ENCODE measurements at places on chromosomes 6 and 20. TPM values are rescaled to one million over a fixed set of nuclear protein-coding genes. Genes with fewer than 3 reads are reported as not detected.
A peak's percentile ranks its signal among the peaks of the same experiment; 100 is the strongest.

- H3K4me3 ChIP-seq = no peak overlapping the region
- H3K4me1 ChIP-seq = peaks cover 9% of the 10 kb centered on the region
- H3K36me3 ChIP-seq = no peaks in the 10 kb centered on the region
- H3K27me3 ChIP-seq = no peaks in the 10 kb centered on the region
These were observed 6.7 kb downstream of the TAF4 start for GRCh38 chr20:62058941-62059340.

DNA sequence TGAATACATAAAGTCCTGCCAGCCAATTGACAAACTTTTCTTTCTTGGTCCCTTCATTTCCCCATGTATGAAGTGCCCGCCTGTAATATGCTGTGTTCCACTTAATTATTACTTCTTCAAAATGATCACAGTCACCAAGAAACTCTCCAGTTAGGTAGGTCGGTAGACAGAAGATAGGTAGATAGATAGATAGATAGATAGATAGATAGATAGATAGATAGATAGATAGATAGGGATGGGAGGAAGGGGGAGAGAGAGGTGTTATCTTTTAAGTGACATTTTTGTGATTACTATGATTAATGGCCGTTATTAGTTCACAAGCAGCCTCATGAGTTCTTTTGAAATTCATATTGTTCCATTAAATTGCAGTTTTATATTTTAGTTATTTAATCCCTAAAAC lies 79.5 kb upstream of the TPD52L1 start:
- no peak overlapping the region for H3K4me3 ChIP-seq
- no peak for DNase-seq
- H3K36me3 ChIP-seq = no peaks in the 10 kb centered on the region
- H3K27ac ChIP-seq = no peak overlapping the region
- H3K27me3 ChIP-seq = no peaks in the 10 kb centered on the region

DNA sequence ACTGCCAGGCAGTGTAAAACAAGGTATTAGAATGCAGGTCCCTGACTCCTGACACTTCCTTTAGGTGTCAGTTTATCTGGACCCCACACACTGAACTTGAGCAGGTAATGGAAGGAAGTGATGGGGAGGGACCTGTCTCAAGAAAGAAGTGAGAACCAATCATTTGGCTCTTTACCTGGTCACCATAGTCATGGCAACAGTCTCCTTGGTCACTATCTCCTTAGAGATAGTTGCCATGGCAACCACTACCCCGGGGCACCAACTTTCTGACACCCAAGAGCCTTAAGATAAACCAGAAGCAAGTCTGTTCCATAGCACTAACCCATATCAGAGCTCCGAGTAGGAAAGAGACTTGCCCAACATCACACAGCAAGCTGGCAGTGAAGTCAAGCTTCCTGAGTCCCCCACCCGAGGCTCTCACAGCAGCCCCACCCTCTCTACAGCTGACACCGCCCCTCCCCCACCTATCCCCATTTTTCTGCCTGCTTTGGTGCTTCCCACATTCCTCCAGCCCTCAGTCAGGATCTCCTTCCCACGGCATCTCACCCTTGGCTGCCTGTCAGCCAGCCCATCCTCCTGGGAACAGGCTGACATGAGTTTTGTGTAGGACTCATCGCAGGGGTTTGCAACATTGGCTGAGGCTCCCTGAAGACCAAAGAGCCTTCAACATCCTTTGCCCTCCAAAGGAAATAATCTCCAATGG lies 16.3 kb upstream of the HM13 start:
- H3K27ac ChIP-seq = no peak overlapping the region
- H3K4me1 ChIP-seq = peaks cover 11% of the 10 kb centered on the region
- H3K4me3 ChIP-seq = no peak overlapping the region
- H3K27me3 ChIP-seq = peaks cover 3% of the 10 kb centered on the region
- no peaks in the 10 kb centered on the region for H3K36me3 ChIP-seq

DNA sequence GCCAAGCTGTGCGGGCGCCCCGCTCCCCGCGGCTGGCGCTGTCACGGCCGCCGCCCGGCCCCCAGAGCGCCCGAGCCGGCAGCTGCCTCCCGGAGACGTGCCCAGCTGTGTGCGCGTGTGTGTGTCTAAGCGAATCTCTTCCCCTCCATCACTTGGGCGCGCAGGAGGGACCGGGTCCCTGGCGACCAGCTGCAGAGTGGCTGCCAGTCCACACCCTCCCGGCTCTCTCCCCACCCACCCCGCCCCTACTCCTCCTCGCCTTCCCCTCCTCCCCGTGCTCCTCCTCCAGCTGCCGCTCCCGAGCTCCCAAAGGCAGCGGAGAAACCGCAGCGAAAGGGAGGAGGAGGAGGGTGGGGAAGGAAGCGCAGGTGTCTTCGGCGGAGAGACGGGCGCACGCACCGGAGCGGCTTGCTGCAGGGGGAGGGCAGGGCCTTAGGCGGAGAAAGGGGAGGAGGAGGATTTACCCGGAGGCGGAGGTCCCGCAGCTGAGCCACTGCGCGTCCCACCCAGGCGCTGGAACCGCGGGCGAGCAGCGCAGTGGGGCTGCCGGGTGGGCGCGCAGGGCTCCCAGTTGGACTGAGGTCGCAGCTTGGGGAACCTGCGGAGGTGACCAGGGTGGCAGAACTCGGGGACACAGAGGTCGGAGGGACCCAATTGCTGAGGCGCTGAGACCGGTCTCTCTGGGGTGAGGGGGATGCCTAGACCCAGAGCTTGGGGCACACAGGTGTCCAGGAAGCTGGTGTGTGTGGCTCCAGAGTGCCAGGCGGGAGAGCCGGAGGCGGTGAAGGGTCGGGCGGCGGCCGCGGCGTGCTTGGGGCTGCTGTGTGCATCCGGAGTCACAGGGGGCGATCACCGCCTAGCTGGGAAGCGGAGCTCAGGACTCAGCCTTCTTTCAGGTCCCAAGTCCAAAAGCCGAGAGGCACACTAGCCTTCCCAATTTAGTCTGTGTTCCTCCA lies at the start of gene HS3ST5:
Gene HS3ST5, minus strand, starts transcription at position 198 of the 956 bp plus-strand sequence. CDS start 280,178 bp downstream, outside the sequence.
- H3K4me1 ChIP-seq = no peaks in the 10 kb centered on the region
- peak within 1 kb of the TSS; percentile 55 for H3K4me3 ChIP-seq
- H3K36me3 ChIP-seq = no peaks in the 10 kb centered on the region
- H3K27ac ChIP-seq = no peak within 1 kb of the TSS

GRCh38 chr6:154996841-154997311 lies 1.8 kb downstream of the TIAM2 start:
- no peak overlapping the region for H3K4me3 ChIP-seq
- no peak overlapping the region for H3K27ac ChIP-seq
- no peaks in the 10 kb centered on the region for H3K4me1 ChIP-seq
- H3K36me3 ChIP-seq = no peaks in the 10 kb centered on the region

DNA sequence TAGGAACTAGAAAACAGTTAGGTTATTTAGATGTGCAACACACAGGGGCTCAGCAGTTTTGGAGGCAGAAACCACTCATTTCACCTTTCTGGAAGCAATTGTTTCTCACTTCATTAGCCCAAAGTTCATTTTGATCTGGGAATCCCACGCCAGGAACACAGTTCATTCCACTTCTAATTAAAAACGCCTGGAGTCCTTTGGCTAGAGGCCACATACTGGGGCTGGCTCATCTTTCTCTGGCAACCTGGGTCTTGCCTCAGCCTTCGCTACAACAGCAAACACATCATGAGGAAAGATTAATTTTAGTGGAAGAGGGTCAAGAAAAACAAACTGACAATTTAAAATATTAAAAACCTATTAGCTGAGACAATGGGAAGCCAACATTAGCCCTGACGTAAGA lies 69.7 kb downstream of the RFPL4B start:
- no peaks in the 10 kb centered on the region for H3K27me3 ChIP-seq
- no peaks in the 10 kb centered on the region for H3K4me1 ChIP-seq
- peak; percentile 54 for DNase-seq

GRCh38 chr6:130814506-130814905 lies 12.7 kb upstream of the SMLR1 start:
- no peak overlapping the region for H3K27ac ChIP-seq
- no peaks in the 10 kb centered on the region for H3K4me1 ChIP-seq
- H3K36me3 ChIP-seq = no peaks in the 10 kb centered on the region
- no peak overlapping the region for H3K4me3 ChIP-seq
- DNase-seq = no peak
- H3K27me3 ChIP-seq = no peaks in the 10 kb centered on the region

GRCh38 chr6:53220605-53221004 lies 72.0 kb upstream of the GCM1 start:
- H3K36me3 ChIP-seq = no peaks in the 10 kb centered on the region
- no peaks in the 10 kb centered on the region for H3K27me3 ChIP-seq
- DNase-seq = no peak
- H3K4me1 ChIP-seq = no peaks in the 10 kb centered on the region
- no peak overlapping the region for H3K27ac ChIP-seq

GRCh38 chr20:1309439-1309847 lies 19.5 kb downstream of the SDCBP2 start:
- no peak for DNase-seq
- H3K4me3 ChIP-seq = no peak overlapping the region
- no peaks in the 10 kb centered on the region for H3K4me1 ChIP-seq
- H3K36me3 ChIP-seq = peaks cover 7% of the 10 kb centered on the region
- H3K27ac ChIP-seq = no peak overlapping the region
- H3K27me3 ChIP-seq = no peaks in the 10 kb centered on the region

GRCh38 chr6:142380626-142381025 lies 78.8 kb downstream of the ADGRG6 start:
- no peak overlapping the region for H3K27ac ChIP-seq

DNA sequence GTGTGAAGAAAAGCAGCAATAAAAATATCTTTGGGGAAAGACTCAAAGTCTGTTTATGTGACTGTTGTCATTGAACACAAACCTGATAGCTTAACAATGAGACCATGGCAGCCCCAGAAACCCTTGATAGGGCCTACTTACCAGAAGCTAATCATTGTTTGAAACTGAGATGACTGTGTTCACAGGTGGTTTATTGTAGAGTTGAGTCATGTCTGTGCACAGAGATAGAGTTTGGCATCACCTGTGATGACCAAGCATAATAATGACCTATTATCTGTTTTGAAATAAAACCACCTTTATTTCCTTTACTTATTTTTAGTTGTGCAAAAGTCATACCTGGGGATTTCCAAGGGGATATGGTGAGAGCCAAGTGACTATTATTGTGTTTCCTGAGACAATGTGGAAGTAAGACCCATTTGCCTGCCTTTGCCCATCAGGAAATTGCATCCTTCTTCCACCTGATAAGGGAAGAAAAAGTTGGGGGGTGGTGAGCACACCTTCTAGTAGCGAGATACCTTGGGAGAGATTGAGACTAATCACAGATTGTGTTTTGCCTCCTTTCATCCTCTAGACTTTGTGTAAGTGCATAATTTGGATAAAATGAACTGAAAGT lies 456.9 kb upstream of the JAG1 start:
- no peak overlapping the region for H3K4me3 ChIP-seq
- peaks cover 4% of the 10 kb centered on the region for H3K4me1 ChIP-seq
- no peaks in the 10 kb centered on the region for H3K27me3 ChIP-seq
- no peaks in the 10 kb centered on the region for H3K36me3 ChIP-seq

- H3K27ac ChIP-seq = no peak overlapping the region
- no peak overlapping the region for H3K4me3 ChIP-seq
- H3K4me1 ChIP-seq = no peaks in the 10 kb centered on the region
- no peaks in the 10 kb centered on the region for H3K36me3 ChIP-seq
These were observed 41.3 kb downstream of the ADGRF1 start for GRCh38 chr6:47000842-47001241.

- H3K27me3 ChIP-seq = no peaks in the 10 kb centered on the region
- peaks cover 5% of the 10 kb centered on the region for H3K4me1 ChIP-seq
- H3K36me3 ChIP-seq = no peaks in the 10 kb centered on the region
- no peak overlapping the region for H3K27ac ChIP-seq
These were observed 199.2 kb upstream of the SUPT3H start for GRCh38 chr6:45576648-45577624.

- H3K36me3 ChIP-seq = no peaks in the 10 kb centered on the region
- H3K27ac ChIP-seq = no peak overlapping the region
- H3K4me3 ChIP-seq = no peak overlapping the region
- DNase-seq = no peak
- H3K27me3 ChIP-seq = no peaks in the 10 kb centered on the region
- H3K4me1 ChIP-seq = no peaks in the 10 kb centered on the region
These were observed 112.1 kb upstream of the GPR6 start for GRCh38 chr6:109865968-109866367.

Gene TGM6
- total RNA-seq = not detected

Gene SMPD2
- 7.9 TPM for total RNA-seq

Gene MAS1
- total RNA-seq = not detected

Gene KLC4
- 22.5 TPM for total RNA-seq

Gene CCDC170
- 0.77 TPM for total RNA-seq

Gene MUC22
- total RNA-seq = not detected
